Heart right ventricle (tissue), 16 donors: ENCODE measurements at places on chromosomes 2 and 18. TPM values are rescaled to one million over a fixed set of nuclear protein-coding genes. Genes with fewer than 3 reads are reported as not detected.

The FIGLA gene
- total RNA-seq: not detected

The LAPTM4A gene
- total RNA-seq: 289 TPM

The TBR1 gene
- not detected for total RNA-seq

The UGT1A4 gene
- total RNA-seq: not detected

The HOXD11 gene
- not detected for total RNA-seq

The ASPRV1 gene
- total RNA-seq: 0.69 TPM

The HOXD3 gene
- total RNA-seq: 0.28 TPM

The L3MBTL4 gene
- total RNA-seq: 2.0 TPM

The AKAIN1 gene
- not detected for total RNA-seq
